Stimulated activated CD8-positive, alpha-beta memory T cell treated with anti-CD3 and anti-CD28 coated beads, Interleukin-2, amount 100 ng/mL, for 1 hour (primary cell): ENCODE measurements at places on chromosomes 3 and 15.

DNA sequence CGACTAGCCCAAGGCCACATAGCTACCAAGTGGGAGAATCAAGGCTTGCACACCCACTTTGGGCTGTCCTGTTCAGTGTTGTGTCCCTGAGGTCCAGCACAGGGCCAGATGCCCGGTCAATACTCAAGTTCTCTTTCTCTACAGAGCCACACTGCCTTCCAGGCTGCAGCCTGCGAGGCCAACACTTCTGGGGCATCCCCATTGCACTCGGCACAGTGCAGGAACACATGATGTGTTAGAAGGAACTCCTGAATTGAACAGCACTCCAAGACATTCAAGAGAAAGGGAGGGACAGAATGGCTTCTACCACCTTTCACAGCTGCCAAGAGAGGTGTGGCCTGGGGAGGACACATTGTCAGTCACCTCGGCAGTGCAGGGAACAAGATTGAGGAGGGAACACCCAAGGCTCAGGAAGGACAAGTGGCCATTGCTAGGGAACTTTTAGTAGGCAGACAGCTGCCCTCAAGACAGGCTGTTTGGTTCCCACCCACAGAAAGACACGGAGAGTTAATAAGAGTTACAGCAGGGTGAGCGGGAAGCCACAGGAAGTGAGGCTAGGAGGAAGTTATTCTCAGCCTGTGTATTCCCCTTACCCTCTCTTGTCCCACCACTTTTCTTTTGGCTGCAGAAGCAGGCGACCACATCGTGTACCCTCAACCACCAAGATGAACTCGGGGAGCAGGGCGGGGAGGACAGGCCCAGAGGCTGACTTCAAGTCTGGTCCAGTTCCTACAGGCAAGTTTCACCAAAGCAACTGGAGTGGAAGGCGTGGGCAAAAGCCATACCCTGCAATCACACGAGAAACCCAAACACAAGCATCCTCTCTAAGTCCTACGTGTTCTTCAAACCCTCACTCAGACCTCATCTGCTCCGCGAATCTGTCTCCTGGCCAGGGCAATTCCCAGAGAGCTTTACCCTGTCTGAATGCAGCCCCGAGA lies 69.4 kb downstream of the SRGAP3 start:
- DNase-seq: no peak

GRCh38 chr3:14634763-14635400 lies 16.7 kb upstream of the CCDC174 start:
- no peak for DNase-seq

GRCh38 chr3:48553361-48553760 lies 3.2 kb downstream of the PFKFB4 start:
- no peak for DNase-seq

GRCh38 chr15:86765281-86765680 lies 685.6 kb downstream of the AGBL1 start:
- DNase-seq: no peak
